ENCODE measurements at places on chromosomes 3 and 15.

DNA sequence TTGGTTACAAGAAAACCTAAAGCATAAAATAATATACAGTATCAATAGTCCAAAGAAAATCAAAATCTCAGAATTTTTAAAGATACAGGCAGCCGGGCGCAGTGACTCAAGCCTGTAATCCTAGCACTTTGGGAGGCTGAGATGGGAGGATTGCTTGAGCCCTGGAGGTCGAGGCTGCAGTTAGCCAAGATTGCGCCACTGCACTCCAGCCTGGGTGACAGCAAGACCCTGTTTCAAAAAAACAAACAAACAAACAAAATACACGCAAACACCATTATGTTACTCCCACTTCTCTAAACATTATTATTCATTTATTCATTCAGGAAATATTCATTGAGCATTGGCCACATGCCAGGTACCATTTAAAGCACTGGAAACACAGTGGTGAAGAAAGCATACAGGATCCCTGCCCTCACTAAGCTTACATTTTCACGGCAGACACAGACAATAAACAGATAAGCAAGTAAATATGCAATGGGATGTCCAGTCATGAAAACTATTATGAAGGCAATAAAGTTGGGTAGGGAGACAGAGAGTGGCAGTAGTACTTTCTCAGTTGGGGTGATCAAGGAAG, 6.7 kb downstream of the BCL2A1 start:
- H3K36me3 ChIP-seq: no peaks in the 10 kb centered on the region
- H3K27me3 ChIP-seq: no peaks in the 10 kb centered on the region
- no peaks in the 10 kb centered on the region for H3K4me1 ChIP-seq
- no peak overlapping the region for H3K27ac ChIP-seq
- DNase-seq: no peak

DNA sequence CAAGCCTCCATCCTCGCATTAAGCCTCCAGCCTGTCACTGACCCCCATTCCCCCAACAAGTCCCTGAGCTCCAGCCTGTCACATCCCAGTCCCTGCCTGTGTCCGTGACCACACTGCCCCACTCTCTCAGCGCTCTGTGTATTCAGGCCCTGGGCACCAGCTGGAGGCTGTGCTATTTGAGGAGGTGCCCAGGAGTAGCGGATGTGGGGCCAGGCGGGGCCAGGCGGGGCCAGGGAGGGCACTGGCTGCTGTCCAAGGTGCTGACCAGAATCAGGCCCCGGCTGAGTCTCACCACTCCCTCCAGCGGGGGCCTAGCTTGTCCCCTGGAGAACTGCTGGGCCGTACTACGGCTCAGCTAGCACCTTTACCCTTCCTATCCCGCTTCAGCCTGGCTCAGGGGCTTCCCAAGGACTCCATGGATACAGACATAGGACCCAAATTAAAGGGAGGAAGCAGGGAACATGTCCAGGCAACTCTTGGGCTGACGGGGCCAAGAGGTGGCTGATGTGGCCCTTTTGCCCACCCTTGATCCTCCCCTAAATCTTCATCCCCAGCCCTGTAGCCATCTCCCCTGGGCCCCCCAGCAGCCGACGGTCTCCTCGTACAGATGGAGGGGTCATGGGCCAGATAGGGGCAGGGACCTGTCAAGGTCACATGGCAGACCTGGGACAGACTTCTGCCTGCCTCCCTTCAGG, 1.1 kb downstream of the HHATL start:
- peak; percentile 48 for DNase-seq
- no peaks in the 10 kb centered on the region for H3K27me3 ChIP-seq
- no peak overlapping the region for H3K4me3 ChIP-seq

DNA sequence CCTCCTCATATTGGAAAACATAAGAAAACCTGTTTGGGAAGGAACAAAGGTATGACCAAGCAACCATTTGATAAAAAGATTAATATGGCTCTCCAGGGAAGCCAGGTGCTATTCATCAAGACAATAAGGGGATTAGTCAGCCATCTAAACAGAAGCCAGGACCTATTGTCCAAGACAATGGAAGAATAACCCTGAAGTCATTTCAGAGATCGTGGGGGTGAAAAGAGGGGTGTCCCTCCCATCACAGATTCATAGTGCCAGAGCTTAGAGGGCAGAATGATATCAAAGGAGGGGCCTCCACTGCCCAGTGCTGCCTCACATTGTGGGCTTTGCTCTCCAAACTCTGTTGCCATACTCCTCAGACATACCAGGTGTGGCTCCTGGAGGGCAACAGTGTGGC, 73.5 kb downstream of the DAPK2 start:
- no peaks in the 10 kb centered on the region for H3K27me3 ChIP-seq
- H3K36me3 ChIP-seq: no peaks in the 10 kb centered on the region
- no peak overlapping the region for H3K4me3 ChIP-seq
- DNase-seq: no peak
- peak overlapping the region; percentile 70 for H3K27ac ChIP-seq

- no peak overlapping the region for H3K4me3 ChIP-seq
- no peaks in the 10 kb centered on the region for H3K27me3 ChIP-seq
- no peaks in the 10 kb centered on the region for H3K36me3 ChIP-seq
- DNase-seq: no peak
- H3K4me1 ChIP-seq: no peaks in the 10 kb centered on the region
Observed at GRCh38 chr15:43071451-43071850, 34.4 kb downstream of the UBR1 start.

- no peak for DNase-seq
- no peaks in the 10 kb centered on the region for H3K4me1 ChIP-seq
- no peak overlapping the region for H3K27ac ChIP-seq
- no peak overlapping the region for H3K4me3 ChIP-seq
- no peaks in the 10 kb centered on the region for H3K27me3 ChIP-seq
Observed at GRCh38 chr3:102980355-102980696, 545.5 kb downstream of the ZPLD1 start.

DNA sequence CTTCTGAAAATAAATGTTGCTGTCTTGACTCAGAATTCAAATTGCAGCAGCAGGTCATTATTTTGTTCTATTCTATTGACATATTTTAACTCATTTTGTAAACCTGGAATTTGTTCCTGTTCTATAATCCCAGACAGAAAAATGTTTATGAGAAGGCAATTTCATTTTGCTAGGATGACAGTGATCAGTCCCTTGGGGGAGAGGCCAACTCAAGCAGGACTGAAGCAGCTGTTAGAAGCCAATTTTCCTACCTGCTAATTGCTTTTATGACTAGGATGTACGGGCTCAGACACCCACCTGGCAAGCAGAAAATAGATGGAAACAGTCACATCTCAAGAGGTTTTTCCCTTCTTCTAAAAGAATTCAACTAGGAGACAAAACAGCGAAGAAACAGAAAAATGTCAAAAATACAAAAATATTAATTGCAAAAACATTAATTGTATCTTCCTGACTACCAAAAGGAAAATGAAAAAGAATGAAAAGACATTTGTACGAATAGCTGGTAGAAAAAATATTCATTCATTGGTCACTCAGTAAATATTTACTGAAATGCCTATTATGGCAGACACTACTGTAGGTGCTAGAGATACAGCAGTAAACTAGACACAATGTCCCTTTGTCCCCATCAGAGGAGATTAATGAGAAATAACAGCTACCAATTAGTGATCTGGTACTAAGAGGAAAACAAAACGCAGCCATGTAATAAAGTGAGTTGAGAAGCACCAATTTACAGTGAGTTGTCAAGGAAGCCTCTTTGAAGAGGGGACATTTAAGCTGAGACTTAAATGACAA, 73.5 kb downstream of the PEAK1 start:
- H3K27me3 ChIP-seq: no peaks in the 10 kb centered on the region
- DNase-seq: no peak
- H3K36me3 ChIP-seq: no peaks in the 10 kb centered on the region
- no peak overlapping the region for H3K4me3 ChIP-seq

DNA sequence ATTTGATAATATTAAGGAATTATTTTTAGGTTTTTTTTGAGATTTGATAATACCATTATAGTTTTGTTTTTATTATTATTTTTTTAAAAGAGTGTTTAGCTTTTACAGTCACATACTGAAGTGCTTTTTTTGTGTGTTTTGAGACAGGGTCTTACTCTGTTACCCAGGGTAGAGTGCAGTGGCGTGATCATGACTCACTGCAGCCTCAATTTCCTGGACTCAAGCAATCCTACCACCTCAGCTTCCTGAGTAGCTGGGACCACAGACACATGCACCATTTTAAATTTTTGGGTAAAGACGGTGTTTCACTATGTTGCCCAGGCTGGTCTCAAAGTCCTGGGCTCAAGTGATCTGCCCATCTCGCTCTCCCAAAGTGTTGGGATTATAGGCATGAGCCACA, 73.0 kb downstream of the SUMF1 start:
- H3K4me1 ChIP-seq: no peaks in the 10 kb centered on the region
- H3K27ac ChIP-seq: no peak overlapping the region
- H3K4me3 ChIP-seq: no peak overlapping the region
- DNase-seq: no peak

DNA sequence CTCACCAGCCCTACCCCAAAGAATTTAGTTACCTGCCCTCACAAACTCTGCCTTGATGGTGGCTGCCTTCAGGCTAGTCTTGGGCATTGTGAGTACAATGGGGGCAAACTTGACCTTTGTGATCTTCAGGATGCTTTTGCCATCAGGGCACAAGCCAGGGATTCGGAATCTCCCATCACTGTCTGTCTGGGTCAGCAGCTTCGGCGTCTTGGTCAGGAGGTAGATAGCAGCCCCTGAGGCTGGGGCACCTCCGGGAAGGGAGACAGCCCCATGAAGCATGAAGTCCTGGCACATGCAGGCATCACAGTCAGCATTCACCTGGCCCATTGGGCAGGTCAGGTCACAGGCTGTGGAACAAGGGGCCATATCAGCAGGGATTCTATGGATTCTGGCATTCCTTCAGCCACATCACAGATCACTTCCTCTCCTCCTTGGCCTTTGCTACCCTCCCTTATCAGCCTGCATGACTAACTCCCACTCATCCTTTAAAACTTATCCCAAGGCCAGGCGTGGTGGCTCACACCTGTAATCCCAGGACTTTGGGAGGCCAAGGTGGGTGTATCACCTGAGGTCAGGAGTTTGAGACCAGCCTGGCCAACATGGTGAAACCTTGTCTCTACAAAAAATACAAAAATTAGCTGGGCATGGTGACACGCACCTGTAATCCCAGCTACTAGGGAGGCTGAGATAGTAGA, 6.9 kb downstream of the CILP start:
- H3K27me3 ChIP-seq: no peaks in the 10 kb centered on the region
- H3K36me3 ChIP-seq: no peaks in the 10 kb centered on the region
- H3K4me1 ChIP-seq: no peaks in the 10 kb centered on the region
- no peak overlapping the region for H3K4me3 ChIP-seq
- no peak overlapping the region for H3K27ac ChIP-seq
- no peak for DNase-seq

GRCh38 chr3:119649761-119650160, 10.6 kb downstream of the POPDC2 start:
- H3K27me3 ChIP-seq: no peaks in the 10 kb centered on the region
- DNase-seq: no peak
- no peaks in the 10 kb centered on the region for H3K36me3 ChIP-seq
- H3K4me1 ChIP-seq: no peaks in the 10 kb centered on the region

DNA sequence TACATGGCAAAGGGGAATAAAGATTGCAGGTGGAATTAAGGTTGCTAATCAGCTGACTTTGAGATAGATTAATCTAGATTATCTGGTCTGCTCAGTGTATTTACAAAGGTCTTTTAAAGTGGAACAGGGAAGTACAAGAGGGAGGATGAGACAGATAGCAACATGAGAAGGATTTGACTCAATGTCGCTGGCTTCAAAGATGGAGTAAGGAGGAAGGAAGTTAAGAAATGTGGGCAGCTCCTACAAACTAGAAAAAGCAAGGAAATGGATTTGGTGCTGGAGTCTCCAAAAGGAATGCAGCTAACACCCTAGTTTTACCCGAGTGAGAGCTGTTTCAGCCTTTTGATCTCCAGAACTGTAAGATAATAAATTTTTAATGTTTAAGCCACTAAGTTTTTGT, 180.7 kb upstream of the TTC14 start:
- DNase-seq: no peak
- H3K27me3 ChIP-seq: no peaks in the 10 kb centered on the region
- H3K27ac ChIP-seq: no peak overlapping the region
- no peaks in the 10 kb centered on the region for H3K36me3 ChIP-seq

DNA sequence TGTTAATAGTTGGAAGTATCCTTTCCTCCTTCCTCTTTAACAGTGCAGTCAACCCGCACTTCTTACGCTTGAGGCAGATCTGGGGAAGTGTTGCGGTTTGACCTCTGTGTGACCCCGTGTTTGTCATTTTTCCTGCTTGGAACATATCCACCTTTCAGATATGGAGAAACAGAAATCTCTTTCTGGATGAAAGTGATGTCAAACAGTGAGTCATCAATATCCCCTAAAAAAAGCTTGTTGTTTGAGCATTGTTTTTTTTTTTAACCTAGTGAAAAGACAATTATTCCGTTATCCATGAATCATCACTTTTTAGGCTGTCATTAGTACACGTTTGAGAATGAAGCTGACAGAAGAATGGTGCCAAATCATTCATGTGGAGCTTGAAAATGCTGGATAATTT, 293.7 kb downstream of the ARPP21 start:
- no peaks in the 10 kb centered on the region for H3K27me3 ChIP-seq
- no peak overlapping the region for H3K27ac ChIP-seq
- H3K36me3 ChIP-seq: no peaks in the 10 kb centered on the region

GRCh38 chr15:56040081-56041035, 46.9 kb upstream of the NEDD4 start:
- no peaks in the 10 kb centered on the region for H3K36me3 ChIP-seq
- H3K4me3 ChIP-seq: no peak overlapping the region
- H3K27ac ChIP-seq: peak overlapping the region; percentile 1
- H3K27me3 ChIP-seq: no peaks in the 10 kb centered on the region
- no peaks in the 10 kb centered on the region for H3K4me1 ChIP-seq

GRCh38 chr15:56868170-56868569, 50.3 kb upstream of the TCF12 start:
- no peak overlapping the region for H3K27ac ChIP-seq
- H3K36me3 ChIP-seq: no peaks in the 10 kb centered on the region
- H3K4me3 ChIP-seq: no peak overlapping the region
- H3K4me1 ChIP-seq: no peaks in the 10 kb centered on the region
- no peak for DNase-seq

GRCh38 chr3:162354356-162354755, 857.7 kb downstream of the OTOL1 start:
- H3K27ac ChIP-seq: no peak overlapping the region
- H3K36me3 ChIP-seq: no peaks in the 10 kb centered on the region
- no peak overlapping the region for H3K4me3 ChIP-seq
- no peak for DNase-seq
- H3K27me3 ChIP-seq: no peaks in the 10 kb centered on the region
